ENCODE measurements at places on chromosomes 1 and 21. TPM values are rescaled to one million over a fixed set of nuclear protein-coding genes. Genes with fewer than 3 reads are reported as not detected.

Gene RSPH1
- 9.1 TPM for polyA plus RNA-seq

Gene DIRAS3
- 2.1 TPM for polyA plus RNA-seq

Gene EPHA8
- 5.1 TPM for polyA plus RNA-seq

Gene IQGAP3
- polyA plus RNA-seq, result 16.6 TPM

Gene LCE1E
- polyA plus RNA-seq, result not detected

Gene FMOD
- 7.9 TPM for polyA plus RNA-seq

Data from brain (organoid and tissue), 16 donors.